ENCODE measurements at places on chromosomes 5 and 9. TPM values are rescaled to one million over a fixed set of nuclear protein-coding genes. Genes with fewer than 3 reads are reported as not detected.

DNA sequence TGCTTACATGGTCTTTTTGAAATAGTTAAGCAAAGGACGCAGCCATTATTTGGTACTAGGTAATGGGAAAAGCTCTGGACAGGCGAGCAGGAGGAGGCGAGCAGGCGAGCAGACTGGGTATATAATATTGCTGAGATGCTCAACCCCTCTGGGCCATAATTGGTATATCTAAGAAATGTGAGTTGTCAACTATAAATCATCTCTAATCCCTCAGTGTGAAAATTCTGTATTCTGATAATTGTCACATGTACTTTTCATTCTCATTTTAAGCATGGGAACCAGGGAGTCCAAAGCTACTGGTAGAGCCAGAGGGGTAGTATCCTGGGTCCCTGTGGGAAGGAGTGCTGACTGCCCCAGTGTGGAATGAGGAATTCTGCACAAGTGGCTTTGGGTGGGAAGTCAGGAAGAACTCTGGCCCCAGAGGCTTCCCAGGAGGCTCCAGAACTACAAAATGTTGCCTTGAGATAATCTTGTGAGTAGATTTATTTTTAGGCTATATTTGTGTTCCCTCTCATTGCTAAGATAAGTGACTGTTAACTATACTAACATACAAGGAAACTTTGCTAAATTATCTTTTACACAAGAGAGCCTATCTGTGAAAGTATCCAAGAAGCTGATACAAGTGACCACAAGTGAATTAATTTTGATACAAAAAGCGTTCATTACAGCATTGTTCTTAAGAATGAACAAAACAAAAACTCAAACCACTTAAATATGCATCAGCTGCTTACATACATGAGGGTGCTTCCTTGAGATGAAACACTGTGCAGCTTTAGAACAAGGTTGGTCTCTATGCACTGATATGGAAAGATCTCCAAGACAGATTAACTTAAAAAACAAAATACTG lies 70.5 kb upstream of the TNFAIP8 start:
- no peak for DNase-seq

GRCh38 chr5:178431782-178432165 lies 158.4 kb downstream of the COL23A1 start:
- DNase-seq: no peak

DNA sequence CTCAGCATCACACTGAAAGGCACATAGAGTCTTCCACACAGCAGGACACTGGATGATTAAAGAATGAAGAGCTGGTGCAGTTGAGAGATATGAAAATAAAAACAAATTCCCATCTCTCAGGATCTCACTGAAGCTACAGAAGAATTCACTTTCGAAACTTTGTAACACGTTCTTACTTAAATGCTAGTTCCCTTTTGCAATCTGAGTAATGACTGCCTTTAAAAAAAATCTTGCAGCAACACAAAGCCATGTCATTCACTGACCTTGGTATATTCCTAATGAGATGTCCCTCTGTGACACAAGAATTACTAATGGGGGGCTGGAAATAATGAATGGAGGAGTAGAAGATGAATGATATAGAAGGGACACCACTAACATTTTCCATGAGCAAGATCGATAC lies 201.8 kb downstream of the GLIS3 start:
- DNase-seq: no peak

DNA sequence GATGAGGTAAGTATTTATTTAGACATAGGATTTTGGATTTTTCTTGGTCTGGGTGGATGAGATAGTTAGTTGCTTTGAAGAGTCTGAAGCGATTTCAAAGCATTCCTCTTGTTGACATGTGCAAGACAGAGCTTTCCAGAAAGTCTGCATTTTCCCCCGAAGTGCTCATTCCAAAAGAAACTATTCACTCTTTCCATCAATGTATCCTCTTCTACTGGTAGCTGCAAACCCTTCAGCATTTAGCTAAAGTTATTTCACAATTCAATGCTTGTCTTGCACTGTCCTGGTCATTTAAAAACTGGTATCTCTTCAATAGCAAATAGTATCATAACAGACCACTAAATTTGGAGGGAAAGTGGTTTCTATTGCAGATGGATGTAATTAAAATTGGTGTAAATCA lies 13.0 kb downstream of the NREP start:
- no peak for DNase-seq

DNA sequence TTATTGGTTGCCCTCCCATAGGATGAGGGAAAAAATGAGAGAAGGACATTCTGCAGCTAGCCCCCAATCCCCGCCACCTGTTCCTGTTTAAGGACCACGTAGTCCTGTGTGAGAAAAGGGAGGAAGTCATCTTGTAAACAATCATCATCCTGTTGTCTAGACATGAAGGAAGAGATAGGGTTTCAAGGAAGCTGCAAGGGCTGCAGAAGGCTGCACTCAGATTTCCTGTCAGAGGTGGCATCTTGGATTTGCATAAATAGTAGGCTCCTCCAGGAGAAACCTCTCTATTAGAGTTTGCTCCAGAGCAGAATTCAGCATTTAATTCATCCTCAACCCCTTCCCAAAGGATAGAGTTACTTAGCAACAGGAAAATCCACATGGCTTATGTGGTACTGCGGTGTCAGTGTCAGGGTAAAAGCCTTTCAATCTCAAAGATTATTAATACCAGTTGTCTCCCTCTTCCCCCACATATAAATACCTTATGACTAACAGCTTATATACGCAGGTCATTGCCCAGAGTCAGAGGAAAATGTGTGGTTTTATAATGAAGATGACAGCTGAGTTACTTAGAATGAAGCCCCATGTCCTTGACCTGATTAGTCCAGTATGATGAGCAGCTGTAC lies 4.6 kb upstream of the DNAJC18 start:
- DNase-seq: no peak

DNA sequence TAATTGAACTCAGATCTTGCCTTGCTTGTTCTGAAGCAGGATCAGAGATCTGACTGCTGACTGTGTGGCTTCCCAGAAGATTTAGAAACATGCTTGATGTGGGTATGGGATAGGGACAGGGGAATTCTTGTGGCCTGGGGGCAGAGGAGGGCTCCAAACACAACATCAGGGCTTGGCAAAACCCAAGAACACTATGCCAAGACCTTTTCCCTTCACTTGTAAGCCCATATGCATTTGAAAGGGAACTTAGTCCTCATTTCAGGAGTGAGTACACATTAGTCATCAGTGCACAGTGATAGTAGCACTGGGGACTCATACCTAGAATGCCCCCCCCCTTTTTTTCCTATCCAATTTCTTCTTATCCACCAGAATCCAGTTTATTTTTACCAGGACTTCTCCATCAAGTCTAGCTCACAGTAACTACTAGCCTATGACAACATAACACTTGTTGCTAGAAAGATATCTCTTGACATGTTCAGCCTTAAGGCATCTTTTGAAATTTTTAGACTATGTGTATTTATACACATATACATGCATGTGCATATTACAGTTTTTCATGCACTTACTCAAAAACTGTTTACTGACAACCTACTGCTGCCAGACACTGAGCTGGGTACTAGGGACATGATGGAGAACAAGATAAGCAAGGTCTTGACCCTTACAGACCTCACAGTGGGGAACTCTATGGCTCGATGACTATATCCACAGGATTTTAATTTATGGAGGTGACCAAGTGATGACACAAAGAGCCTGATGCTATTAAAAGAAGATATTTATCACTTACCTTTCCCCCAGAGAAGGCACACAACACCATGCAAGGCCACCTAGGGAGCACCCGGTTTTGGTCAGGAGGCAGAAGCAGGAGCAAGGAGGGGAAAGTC lies 158.3 kb upstream of the MAP3K1 start:
- no peak for DNase-seq

DNA sequence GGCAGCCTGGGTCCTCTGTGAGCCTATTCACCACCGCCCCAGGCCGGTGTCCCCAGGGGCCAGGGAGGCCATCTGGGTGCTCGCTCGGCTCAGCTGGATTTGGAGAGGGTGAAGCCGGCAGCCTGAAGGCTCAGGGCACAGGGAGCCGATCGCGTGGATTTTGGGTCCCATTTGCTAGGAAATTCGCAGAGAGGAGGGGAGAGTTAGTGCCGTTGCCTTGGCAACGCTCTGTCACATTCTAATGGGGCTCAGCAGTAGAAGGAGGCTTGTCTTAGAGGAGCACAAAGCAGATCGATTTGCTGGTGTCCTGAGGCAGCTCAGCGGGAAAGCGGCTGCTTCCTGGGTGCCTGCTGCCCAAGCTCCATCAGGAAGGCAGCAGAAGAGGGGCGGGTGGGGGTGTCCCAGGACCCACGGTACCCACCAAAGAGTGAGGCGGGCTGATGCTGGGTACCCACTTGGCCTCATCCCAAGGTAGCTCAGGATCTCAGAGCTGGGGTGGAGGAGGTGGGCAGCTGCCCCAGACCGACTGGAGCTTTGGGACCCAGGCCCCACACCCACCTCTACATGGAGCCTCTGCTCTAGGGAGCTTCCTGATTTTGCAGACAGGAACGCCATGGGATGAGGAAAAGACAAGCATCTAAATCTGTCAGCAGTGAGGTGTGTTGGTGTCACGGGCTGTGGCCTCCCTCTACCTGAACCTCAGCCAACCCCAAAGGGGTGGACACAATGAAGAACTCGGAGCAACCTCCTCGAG lies 17.1 kb upstream of the OLFM1 start:
- DNase-seq: no peak

- no peak for DNase-seq
Observed at GRCh38 chr5:73987915-73988314, 361.9 kb downstream of the ARHGEF28 start.

Gene IL33
- polyA plus RNA-seq: 45.0 TPM

Gene BNC2
- polyA plus RNA-seq: 10.7 TPM

Data from urinary bladder (tissue), 4 donors.